Activated T-cell treated with anti-CD3 and anti-CD28 coated beads for 4 hours (primary cell): ENCODE measurements at places on chromosomes 7 and 10.

DNA sequence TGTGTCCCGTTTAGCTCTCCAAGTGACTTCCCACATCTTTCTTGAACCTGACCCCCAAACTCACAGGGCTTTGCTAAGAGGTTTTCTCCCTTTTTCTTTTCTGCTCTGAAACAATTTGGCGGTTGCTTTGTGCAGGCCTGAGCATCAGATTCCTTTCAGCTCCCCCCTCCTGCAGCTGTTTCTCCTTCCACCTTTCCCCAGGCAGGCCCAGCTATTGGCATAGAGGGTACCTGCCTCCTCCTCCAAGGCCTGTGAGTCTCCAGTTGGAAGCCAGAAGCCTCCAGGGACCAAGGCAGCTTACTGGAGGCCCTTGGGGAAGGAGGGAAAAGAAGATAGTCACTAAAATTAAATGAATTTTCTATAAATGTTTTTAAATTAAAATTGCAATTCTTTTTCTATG, 7.7 kb downstream of the VAX1 start:
- no peak for DNase-seq

- no peak for DNase-seq
These were observed 77.6 kb upstream of the MAGI2 start for GRCh38 chr7:79531116-79531515.

GRCh38 chr10:10975647-10976046, 42.0 kb upstream of the CELF2 start:
- DNase-seq: no peak

DNA sequence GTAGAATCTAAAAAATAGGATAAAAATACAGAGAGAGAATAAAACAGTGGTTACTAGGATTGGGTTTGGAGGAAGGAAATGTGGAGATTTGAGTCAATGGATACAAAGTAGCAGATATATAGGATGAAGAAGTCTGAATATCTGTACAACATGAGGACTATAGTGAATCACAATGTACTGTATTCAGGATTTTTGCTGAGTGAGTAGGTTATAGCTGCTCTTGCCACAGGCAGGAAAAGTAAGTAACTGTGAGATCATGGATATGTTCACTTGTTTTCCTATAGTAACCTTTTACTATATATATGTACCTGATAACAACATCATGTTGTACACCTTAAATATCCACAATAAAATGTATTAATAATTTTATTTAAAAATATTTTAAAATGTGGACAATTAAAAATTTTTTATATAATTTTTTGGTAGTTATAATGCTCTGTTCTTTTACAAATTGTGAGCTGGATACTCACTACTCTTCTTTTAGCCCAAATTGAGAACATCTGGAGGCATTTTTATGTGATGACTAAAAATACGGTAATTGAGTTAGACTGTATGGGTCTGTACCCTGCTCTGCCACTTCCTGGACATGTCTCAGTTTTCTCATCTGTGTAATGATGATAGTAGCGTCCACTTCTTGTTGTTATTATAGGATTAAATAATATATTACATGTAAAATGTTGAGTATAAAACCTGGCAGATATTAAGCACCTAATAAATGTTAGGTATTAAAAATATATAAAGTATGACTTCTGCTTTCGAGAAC, 439.1 kb downstream of the AUTS2 start:
- DNase-seq: no peak

DNA sequence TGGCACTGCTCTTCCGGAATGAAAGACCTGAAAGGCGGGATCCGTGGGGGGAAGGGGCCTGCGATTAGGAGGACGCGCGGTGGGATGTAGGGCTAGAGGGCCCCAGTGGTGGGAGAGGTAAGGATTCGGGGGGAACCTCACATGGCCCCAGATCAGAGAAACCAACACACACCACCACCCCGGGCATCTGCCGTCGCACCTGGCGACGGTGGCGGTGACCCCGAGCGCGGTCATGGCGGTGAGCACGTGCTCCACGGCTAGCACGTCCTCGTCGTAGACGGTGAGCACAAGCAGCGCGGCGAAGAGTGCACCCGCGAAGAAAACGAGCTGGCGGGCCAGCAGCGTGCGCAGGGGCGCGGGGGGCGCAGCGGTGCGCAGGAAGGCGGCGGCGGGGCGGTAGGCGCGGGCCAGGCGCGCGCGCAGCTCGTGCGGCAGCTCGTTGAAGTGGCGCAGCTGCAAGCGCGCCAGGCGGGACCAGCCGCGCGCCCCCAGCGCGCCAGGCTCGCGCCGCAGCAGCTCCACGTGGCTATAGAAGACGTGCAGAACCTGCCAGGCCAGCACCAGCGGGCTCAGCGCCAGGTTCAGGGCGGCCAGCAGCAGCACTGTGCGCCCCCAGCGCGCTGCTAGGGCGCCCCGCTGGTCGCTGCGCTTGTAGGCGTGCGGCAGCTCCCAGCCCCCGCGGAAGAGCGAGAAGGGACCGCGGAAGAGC, 5.7 kb downstream of the ATG9B start:
- no peak for DNase-seq

DNA sequence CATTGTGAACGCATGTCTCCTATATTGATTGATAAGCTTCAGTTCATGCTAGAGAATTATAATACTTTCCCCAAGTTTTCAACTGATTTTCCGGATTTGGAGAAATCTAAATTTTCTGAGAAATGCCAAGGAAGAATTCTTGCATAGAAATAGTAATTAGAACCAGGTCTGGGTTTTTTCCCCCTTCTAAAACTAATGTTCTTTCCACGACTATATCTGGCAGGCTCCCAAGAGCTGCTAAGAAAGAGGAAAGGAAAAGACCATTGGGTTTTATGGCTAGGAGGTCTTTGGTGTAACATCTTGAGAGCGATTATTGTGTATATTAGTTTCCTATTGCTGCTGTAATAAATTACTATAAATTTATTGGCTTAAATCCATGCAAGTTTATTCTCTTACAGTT, 71.8 kb upstream of the CACNB2 start:
- no peak for DNase-seq

DNA sequence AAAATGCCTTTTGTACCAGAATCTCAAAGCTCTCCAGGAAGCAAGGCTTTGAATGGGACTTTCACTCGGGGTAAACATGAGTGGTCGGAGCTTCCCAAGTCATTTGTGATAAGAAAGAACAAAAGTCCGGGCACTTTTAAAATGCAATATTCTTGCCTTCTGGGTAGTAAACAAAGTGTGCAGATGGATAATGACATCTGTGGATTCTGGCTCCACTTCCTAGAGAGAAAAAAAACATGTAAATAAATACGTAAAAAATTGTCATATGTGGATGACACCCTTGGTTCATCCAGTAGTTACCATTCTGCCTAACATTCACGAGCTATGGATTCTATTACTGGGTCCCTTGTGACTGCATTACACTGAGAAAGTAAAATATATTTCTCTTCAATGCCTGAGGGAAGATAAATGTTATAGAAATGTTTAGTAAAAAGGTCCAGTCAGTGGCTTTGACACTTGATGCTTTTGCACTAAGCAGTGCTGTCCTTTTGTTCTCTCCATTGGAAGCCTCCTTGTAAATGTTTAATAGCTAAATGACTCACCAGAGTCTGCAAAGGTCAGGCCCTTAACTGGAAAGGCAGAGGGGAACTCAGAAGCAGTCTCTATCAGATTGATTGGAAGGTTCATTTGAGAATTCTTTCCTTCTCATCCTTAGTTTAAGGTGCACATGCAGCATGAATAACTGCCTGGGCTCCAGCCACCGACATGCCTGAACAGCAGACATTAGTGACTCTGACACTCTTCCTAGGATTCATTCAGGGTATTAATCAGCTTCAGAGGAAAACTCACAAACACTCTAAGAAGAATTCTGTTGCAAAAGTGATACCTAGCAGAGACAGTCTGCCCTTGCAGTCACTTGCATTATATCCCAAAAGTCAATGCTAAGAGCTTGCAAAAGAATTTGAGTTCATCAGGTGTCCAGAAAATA, 11.7 kb upstream of the EDRF1 start:
- DNase-seq: no peak

DNA sequence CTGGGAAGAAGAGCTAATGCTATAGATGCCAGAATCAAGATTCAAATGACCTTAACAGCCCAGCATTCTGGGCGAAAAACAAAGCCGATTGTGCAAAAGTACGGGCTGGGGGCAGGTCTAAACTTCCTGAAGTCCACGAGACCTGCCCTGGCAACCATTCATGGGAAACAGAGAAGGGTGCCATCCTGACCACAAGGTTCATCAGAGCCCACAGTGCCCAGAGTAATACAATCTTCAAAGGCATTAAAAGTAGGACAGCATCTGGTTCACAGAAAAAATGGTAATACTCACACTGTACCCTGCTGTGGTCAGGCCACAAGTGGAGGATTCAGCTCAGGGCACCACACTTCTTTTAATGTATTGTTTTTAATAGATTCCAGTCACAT, 36.1 kb downstream of the SORBS1 start:
- DNase-seq: no peak

- DNase-seq: no peak
These were observed 158.0 kb downstream of the HDAC9 start for GRCh38 chr7:18653381-18654155.

- no peak for DNase-seq
These were observed 62.8 kb downstream of the PRTFDC1 start for GRCh38 chr10:24889639-24890038.

- DNase-seq: no peak
These were observed 23.0 kb upstream of the SNX13 start for GRCh38 chr7:17963281-17963680.

DNA sequence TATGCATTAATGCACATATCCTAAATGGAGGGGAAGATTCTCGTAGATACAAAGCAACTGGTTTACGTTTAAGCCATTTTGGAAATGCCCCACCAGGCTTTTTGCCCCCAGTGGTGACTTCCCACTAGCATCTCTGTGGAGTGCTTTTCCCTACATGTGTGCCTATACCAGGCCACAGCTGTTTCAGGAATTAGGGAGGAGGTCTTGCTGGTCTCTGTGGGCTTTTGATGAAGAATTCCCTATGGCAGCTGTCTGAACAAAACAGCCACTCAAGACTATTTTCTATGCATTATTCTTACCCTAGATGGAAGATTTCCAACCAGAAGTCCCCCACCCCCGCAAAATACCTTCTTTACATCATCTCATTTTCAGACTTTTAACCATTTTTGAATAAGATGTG, 52.0 kb upstream of the NMT2 start:
- no peak for DNase-seq

DNA sequence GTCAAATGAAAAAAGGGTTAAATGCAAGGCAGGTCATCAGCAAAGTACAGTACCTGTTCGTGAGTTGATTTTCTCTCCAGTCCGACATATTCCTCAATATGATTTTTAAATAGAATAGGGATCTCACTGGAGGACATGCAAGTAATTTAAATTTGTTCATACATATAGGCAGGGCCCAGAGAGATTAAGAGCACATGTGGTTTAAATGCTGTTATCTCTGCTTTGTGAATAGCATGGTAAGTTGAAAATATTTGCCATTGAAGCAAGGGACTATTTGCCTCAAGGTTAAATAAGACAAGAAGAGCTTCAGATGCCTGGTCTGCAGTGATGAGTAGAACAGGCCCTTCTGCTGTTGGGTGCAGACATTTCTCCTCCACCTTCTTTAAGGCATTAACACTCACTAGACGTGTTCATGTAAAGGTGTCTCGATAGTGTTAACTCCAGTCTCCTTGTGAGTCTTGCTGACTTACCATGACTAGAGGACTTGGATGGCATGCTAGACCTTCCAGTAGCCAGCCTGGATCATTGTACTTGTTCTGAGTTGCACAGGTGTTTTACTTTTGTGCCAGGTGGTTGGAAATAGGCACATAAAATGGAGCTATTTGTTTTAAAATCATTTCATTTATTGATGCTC, 15.6 kb upstream of the AKR1C3 start:
- no peak for DNase-seq
